HS-5 (cell line): ENCODE measurements at places on chromosomes 13 and 19.

DNA sequence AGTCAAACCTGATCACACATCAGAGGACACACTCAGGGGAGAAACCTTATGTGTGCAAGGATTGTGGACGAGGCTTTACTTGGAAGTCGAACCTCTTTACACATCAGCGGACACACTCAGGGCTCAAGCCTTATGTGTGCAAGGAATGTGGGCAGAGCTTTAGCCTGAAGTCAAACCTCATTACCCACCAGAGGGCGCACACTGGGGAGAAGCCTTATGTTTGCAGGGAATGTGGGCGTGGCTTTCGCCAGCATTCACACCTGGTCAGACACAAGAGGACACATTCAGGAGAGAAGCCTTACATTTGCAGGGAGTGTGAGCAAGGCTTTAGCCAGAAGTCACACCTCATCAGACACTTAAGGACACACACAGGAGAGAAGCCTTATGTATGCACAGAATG is 8.2 kb upstream of the ZNF527 start:
- DNase-seq, result no peak

DNA sequence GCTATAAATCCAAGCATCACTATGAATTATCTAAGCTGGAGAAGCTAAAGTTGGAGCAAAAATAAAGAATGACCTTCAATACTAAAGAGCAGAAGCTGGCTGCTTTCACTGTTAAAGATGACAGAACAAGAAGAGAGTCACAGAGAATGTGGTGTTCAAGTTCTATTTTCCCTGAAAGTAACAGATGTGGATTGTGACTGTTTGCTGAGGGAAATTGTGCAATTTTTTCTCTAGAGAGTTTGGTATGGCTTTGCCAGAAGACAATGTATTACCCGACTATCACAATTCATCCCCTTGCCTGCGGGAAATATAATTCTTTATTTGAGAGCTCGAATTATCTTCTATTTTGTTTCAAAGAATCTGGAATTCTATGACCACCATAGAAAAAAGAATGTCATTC is 83.1 kb downstream of the TNFSF13B start:
- no peak for DNase-seq

- no peak for DNase-seq
Observed at GRCh38 chr13:71939186-71939585, 72.2 kb upstream of the DACH1 start.

GRCh38 chr13:59374691-59375090 is 789.0 kb downstream of the DIAPH3 start:
- no peak for DNase-seq

DNA sequence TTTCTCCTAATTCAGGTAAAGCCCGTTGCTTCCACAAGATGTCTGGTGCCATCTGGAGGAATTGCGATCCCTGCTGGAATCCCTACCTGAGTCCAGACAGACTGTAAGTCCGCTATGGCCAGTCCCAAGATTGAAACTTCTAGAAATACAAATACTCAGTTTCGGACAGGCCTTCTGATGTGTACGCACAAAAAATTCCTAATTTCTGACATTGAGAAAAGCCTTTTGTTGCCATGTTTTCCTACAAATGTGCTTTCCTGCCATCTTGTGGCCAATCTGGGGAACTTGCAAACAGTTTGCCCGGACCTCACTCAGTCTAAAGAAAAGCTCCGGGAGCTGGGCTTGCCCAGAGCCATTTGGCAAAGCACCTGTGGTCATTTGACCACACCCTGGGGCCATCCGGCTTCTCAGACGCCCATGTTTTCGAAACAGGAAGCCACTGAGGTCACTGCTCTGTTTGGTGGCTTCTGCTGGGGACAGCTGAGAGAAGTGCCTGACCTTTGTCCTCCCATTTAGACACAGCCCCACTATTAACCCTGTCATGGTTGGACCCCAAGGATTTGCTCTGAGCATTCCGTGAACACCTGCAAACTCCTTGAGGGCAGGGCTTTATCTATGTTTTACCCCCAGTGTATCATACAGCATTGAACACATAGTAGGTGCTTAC is 79.4 kb downstream of the SLC15A1 start:
- DNase-seq, result no peak

GRCh38 chr19:34350161-34350561 is 14.8 kb upstream of the GPI start:
- no peak for DNase-seq

GRCh38 chr19:56015756-56016155 is 29.2 kb downstream of the NLRP5 start:
- DNase-seq, result no peak

- DNase-seq, result no peak
Observed at GRCh38 chr13:47628666-47629065, 372.4 kb downstream of the SUCLA2 start.

DNA sequence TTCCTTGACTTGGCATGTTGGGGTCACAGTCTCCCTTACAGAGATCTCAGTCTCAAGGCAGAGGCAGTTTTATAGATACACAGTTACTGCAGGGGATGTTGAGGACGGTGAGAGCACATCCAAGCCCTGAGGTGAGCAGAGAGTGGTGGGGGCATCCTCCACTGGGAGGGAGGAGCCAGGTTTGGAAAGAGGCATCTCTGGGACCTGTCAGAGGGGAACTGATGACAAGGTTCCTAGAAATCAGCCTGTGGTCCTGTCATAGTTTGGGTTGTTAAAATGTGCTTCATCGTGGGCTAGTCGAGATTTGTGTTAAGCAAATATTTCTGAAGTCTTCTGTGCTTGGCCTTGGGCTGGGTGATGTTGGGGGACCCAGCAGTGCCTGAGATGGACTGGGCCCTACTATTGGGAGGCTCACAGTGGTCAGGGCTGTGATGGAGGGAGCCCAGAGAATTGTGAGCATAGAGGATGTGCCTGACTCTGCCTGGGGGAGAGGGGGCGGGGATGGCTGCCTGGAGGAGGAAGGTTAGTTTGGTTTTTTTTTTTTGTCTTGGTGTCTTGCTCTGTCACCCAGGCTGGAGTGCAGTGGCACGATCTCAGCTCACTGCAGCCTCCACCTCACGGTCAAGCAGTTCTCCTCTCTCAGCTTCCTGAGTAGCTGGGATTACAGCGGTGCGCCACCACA is 3.9 kb downstream of the SUPT5H start:
- DNase-seq, result no peak

DNA sequence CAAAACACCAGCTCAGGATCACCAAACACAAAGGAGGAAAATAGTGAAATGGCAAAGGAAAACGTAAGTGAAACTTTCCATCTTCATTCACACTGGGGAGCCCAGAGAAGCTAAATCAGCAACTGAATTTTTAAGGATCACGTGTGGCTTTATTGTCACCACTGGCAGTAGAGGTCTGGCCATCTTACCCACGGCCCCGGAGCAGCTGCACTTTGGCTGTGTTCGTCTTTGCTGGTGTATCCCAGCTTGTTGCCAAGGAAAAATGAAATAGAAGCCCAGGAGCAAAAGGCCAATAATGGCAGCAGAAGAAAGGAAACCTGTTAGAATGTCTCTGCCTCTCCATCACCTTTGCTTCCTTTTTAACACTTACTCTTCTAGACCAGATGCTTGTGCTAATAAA is 274.7 kb downstream of the FOXO1 start:
- DNase-seq, result no peak

DNA sequence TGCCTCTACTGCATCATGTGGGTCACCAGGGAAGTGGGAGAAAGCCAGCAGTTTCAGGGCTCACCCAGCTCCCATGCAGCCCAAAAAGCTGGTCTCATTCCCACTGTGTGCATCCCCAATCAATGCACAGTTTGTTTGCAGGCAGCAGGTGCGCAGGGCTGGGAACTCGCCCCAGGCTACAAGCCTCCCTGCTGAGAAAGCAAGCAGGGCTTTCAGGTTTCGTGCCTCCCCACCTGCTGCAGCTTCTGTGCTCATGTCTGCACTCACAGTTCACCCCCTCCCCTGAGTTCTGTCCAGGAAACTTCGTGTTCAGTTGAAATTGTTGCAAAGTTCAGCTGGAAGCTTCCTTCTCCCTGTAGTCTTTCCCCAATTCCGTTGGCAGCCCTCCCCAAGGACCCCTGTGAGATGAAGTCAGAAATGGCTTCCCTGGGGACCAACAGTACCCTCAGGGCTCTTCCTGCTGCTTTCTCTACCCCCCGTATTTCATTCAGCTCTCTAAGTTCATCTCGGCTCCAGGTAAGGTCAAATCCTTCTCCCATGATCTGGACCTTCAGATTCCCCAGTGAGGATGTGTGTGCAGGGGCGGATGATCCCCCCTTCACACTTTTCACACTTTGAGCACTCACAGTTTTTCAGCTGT is 10.3 kb upstream of the KLK3 start:
- DNase-seq, result no peak

GRCh38 chr13:33862016-33862415 is 44.1 kb downstream of the RFC3 start:
- DNase-seq, result no peak

DNA sequence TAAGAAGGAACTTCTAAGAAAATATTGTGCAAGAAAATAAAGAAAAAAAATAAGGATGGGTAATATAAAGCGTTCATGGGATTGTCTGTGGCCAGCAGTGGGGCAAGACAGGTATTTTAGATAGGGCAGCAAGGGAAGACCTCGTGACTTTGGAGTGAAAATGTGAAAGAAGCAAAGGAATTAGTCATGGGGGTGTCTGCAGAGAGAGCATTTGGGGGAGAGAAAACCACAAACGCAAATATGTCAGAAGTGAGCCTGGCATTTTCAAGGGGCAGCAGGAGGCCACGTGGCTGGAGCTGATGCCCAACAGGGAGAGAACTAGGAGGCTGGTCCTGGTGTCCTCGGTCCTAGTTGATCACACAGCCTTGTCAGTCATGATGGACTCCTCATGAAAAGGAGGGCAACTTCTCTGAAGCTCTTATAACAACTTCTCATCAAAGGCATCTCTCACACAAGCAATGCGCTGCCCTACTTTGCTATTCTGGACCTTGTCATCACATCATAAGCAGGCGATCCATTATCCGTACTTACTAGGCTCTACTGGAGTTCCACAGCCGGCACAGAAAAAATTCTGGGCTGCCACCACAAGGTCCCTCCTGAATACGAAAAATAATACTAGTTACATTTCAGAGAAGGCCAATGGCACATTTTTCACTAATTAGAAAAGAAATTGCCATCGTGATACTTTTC is 31.0 kb downstream of the RUBCNL start:
- DNase-seq, result no peak

- peak; percentile 4 for DNase-seq
Observed at GRCh38 chr19:34734537-34735103, 577 bp downstream of the ZNF181 start.

DNA sequence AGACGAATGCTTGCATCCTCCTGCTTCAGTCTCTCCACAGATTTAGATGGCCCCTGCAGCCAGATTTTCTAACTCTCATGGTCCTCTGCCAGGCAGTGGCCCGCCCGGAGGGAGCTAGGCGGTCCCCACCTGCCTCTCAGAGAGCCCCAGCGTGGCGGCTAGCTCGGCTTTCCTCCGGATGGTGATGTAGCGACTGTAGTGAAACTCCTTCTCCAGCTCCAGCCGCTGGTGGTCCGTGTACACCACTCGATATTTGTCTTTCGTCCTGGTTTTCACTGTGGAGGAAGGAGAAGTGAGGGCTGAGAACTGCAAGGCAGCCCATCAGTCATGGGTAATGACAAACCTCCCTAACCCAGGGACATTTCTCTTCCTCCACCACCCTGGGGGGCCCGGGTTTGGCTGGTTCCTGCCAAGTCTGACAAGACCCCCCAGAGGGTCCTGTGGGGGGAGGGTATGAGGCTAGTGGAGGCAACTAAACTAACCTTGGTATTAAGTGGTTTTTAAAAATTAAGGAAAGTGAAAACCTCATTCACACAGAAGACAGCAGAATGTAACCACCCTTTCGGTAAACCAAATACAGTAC is 4.3 kb downstream of the CDX2 start:
- DNase-seq, result no peak

DNA sequence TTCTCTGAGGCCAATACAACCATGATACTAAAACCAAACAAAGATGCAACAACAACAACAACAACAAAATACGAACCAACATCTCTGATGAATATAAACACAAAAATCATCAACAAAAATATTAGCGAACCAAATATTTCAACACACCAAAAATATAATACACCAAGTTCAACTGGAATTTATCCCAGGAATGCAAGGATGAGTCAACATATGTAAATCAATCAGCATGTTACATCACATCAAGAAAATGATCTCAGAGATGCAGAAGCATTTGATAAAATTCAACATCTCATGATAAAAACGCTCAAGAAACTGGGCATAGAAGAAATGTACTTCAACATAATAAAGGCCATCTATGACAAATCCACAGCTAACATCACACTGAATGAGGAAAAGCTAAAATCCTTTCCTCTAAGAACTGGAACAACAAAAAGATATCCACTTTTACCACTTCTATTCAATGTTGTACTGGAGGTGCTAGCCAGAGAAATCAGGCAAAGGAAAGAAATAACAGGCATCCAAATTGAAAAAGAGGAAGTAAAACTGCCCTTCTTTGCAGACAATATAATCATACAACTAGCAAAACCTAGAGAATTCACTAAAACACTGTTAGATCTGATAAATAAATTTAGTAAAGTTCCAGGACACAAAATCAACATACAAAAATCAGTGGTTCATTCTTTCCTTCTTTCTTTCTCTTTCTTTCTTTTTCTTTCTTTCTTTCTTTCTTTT is 2448.7 kb upstream of the PCDH20 start:
- DNase-seq, result peak; percentile 15

- DNase-seq, result no peak
Observed at GRCh38 chr13:36736119-36736726, 62.4 kb downstream of the SERTM1 start.

DNA sequence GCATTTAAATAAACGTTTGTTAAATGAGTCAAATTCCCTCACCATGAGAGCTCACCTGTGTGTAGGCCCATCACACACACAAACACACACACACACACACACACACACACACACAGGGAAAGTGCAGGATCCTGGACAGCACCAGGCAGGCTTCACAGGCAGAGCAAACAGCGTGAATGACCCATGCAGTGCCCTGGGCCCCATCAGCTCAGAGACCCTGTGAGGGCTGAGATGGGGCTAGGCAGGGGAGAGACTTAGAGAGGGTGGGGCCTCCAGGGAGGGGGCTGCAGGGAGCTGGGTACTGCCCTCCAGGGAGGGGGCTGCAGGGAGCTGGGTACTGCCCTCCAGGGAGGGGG is 8.5 kb upstream of the CEACAM5 start:
- DNase-seq, result no peak
